ENCODE measurements at places on chromosomes 13 and 19. TPM values are rescaled to one million over a fixed set of nuclear protein-coding genes. Genes with fewer than 3 reads are reported as not detected.
A peak's percentile ranks its signal among the peaks of the same experiment; 100 is the strongest.

- DNase-seq: no peak
- no peaks in the 10 kb centered on the region for H3K27me3 ChIP-seq
- H3K4me1 ChIP-seq: no peaks in the 10 kb centered on the region
- no peak overlapping the region for H3K4me3 ChIP-seq
- no peaks in the 10 kb centered on the region for H3K36me3 ChIP-seq
Measured at GRCh38 chr19:4075373-4075772, 8.7 kb upstream of the ZBTB7A start.

GRCh38 chr19:2888731-2889224 lies 11.9 kb upstream of the ZNF57 start:
- no peak for DNase-seq
- no peaks in the 10 kb centered on the region for H3K27me3 ChIP-seq
- no peaks in the 10 kb centered on the region for H3K4me1 ChIP-seq
- no peak overlapping the region for H3K4me3 ChIP-seq
- no peak overlapping the region for H3K27ac ChIP-seq
- H3K36me3 ChIP-seq: no peaks in the 10 kb centered on the region

DNA sequence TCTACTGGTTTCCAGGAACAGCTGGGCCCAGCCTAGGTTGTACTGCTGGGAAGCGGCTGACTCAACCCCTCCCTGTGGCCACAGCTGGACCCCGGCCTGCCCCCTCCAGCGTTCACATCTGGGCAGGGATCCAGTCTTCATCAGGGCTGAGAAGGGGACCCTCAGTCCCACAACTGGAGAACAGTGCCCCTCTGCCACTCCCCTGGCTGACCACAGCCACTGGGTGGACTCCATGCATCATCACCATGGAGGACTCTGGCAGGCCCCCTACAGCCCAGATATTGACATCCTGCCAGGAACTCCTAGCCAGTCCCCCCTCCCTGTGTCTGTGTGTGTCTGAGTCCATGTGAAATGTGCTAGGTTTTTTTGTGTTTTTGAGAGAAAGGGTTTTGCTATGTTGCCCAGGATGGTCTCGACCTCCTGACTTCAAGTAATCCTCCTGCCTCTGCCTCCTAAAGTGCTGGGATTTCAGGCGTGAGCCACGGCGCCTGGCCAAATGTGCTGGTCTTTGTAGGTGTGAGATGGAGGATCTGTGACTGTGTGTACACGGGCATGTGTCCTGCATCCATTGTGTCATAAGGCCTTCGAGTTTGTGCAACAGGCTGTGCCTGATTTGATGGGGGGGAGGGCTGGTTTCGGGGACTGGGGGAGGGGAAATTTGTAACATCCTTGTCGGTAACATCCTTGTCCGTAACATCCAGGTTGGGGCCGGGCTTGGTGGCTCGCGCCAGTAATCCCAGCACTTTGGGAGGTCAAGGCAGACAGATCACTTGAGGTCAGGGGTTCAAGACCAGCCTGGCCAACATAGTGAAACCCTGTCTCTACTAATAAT lies 4.0 kb upstream of the HOOK2 start:
- peak; percentile 45 for DNase-seq
- H3K27me3 ChIP-seq: peaks cover 8% of the 10 kb centered on the region
- no peak overlapping the region for H3K27ac ChIP-seq
- H3K36me3 ChIP-seq: no peaks in the 10 kb centered on the region

DNA sequence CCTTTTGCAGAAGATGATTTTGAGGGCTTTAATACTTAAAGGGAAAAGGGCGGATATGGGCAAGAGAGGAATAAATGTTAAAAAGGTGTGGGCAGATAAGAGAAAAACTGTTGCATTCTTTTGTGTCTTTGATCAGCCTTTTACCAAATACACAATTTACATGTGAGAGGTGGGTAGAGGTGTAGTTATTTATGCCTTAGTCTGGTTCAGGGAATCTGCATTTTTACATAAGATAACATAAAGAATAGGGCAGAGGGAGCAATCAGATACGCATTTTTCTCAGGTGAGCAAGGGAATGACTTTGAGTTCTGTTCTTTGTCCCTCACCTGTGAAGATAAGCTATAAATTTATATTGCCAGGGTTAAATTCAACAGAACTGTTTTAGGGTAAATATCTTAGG lies 708.4 kb upstream of the SLITRK1 start:
- no peaks in the 10 kb centered on the region for H3K36me3 ChIP-seq
- H3K4me3 ChIP-seq: no peak overlapping the region
- no peak overlapping the region for H3K27ac ChIP-seq
- H3K4me1 ChIP-seq: no peaks in the 10 kb centered on the region
- no peaks in the 10 kb centered on the region for H3K27me3 ChIP-seq

DNA sequence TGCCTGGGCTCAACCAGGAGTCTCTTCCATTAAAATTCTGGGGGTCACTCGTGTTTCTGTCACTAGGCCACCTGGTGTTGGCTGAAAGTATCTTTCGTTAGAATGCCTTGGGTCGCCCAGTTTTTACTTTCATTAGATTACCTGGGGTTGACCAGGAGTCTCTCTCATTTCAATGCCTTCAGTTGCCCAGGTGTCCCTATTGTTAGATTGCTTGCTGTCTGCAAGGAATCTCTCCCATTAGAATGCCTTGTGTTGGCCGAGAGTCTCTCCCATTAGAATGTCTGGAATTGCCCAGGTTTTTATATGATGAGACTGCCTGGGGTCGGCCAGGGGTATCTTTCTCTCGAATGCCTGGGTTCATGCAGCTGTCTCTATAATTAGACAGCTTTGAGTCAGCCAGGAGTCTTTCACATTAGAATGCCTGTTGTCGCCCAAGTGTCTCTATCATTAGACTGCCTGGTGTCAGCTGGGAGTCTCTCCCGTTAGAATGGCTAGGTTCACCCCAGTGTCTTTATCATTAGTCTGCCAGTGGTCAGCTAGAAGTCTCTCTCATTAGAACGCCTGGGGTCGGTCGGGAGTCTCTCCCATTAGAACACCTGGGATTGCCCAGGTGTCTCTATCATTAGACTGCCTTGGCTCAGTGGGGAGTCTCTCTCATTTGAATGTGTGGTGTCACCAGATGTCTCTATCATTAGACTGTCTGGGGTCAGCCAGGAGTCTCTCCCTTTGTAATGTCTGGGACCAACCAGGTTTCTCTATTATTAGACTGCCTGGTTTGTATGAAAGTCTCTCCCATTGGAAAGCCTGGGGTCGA lies 1446.8 kb downstream of the UQCRFS1 start:
- no peak for DNase-seq
- H3K4me3 ChIP-seq: no peak overlapping the region
- H3K36me3 ChIP-seq: no peaks in the 10 kb centered on the region
- no peak overlapping the region for H3K27ac ChIP-seq

The GPC6 gene
- total RNA-seq: 42.9 TPM

The MYO1F gene
- 0.15 TPM for total RNA-seq

The NPAS1 gene
- 1.2 TPM for total RNA-seq

- H3K27me3 ChIP-seq: no peaks in the 10 kb centered on the region
- H3K4me3 ChIP-seq: no peak overlapping the region
- no peaks in the 10 kb centered on the region for H3K4me1 ChIP-seq
- H3K36me3 ChIP-seq: no peaks in the 10 kb centered on the region
- no peak overlapping the region for H3K27ac ChIP-seq
Measured at GRCh38 chr13:94269557-94269956, 209.9 kb downstream of the DCT start.

The SYNE4 gene
- total RNA-seq: 10.9 TPM

DNA sequence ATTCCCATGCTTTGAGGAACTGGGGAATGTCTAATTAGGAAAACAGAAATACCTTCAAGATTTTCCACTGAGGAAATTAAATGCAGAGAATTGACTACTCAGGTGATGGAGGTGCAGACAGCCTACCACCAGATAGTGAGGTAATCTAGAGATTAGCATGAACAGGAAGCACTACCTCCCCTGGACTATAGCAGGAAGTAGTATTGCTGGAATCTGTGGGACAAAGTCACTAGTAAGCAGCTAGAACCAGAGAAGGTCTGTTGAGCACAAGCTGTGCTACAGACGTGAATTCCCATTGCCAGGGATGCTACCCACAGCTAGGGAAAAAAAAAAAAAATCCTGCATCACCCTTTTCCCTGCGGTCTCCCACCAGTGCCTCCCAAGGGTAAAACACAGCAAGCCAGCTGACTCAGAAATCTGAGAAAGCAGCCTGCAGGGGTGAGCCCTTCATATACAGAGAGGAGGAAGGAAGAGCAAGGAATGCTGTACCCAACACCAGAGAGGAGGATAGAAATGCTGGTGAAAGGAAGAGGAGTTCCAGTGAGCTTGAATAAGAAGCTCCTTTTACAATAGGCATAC lies 10.2 kb downstream of the ENOX1 start:
- H3K4me3 ChIP-seq: no peak overlapping the region
- no peaks in the 10 kb centered on the region for H3K27me3 ChIP-seq
- H3K36me3 ChIP-seq: no peaks in the 10 kb centered on the region
- peaks cover 13% of the 10 kb centered on the region for H3K4me1 ChIP-seq
- DNase-seq: peak; percentile 6

The COL4A2 gene
- total RNA-seq: 73.6 TPM

GRCh38 chr13:108609353-108609752 lies 20.1 kb upstream of the MYO16 start:
- H3K27me3 ChIP-seq: no peaks in the 10 kb centered on the region
- H3K36me3 ChIP-seq: no peaks in the 10 kb centered on the region
- no peak overlapping the region for H3K4me3 ChIP-seq
- H3K27ac ChIP-seq: no peak overlapping the region
- H3K4me1 ChIP-seq: no peaks in the 10 kb centered on the region

The PSPC1 gene
- total RNA-seq: 87.0 TPM

- no peak overlapping the region for H3K4me3 ChIP-seq
- no peaks in the 10 kb centered on the region for H3K27me3 ChIP-seq
- no peaks in the 10 kb centered on the region for H3K4me1 ChIP-seq
- no peak overlapping the region for H3K27ac ChIP-seq
- no peaks in the 10 kb centered on the region for H3K36me3 ChIP-seq
- no peak for DNase-seq
Measured at GRCh38 chr13:84265257-84265764, 383.0 kb upstream of the SLITRK1 start.

The MEIS3 gene
- total RNA-seq: 32.2 TPM

DNA sequence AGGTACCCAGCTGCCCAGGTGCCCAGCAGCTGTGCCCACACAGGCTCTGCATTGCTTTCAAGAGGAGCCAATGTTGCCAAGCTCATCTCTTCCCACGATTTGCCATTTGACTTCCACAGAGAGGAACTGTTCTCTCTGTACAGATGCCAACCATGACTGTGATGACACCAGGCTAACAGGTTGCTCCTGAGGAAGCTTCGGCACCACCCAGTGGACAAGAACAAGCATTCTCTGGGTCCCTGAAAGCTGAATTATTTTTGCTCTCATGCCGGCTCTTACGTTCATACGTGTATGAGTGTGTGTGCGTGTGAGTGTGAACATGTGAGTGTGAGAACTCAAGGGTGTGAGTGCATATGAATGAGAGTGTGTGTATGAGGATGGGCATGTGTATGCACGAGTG lies 535.2 kb downstream of the LIG4 start:
- no peaks in the 10 kb centered on the region for H3K27me3 ChIP-seq
- H3K4me1 ChIP-seq: peaks cover 3% of the 10 kb centered on the region
- H3K4me3 ChIP-seq: no peak overlapping the region
- no peak for DNase-seq
- no peak overlapping the region for H3K27ac ChIP-seq
- no peaks in the 10 kb centered on the region for H3K36me3 ChIP-seq

GRCh38 chr19:2495130-2495641 lies 19.3 kb downstream of the GADD45B start:
- no peaks in the 10 kb centered on the region for H3K36me3 ChIP-seq
- no peak overlapping the region for H3K27ac ChIP-seq
- peak; percentile 21 for DNase-seq
- H3K27me3 ChIP-seq: peaks cover 62% of the 10 kb centered on the region
- peak overlapping the region; percentile 56 for H3K4me3 ChIP-seq
- H3K4me1 ChIP-seq: peaks cover 8% of the 10 kb centered on the region

DNA sequence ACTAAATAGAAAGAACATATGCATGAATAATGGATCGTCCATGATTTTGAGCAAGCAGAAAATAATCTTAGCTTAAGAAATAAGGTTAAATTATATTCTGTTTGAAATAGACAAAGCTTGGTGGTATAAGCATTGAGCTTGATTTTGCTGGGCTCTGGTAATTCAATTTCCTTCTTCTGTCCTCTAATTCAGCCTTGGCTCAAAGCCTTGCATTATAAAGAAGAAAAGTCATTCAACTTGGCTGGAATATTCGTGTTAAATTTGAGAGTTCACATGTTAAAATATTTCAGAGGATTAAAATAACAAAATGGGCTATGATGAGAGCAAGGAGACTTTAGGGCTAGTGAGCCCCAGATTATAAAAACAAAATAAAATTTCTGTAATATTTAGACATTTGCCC lies 415.4 kb upstream of the PCDH20 start:
- H3K36me3 ChIP-seq: no peaks in the 10 kb centered on the region
- no peak overlapping the region for H3K27ac ChIP-seq
- H3K4me3 ChIP-seq: no peak overlapping the region
- H3K4me1 ChIP-seq: no peaks in the 10 kb centered on the region
- DNase-seq: no peak
- H3K27me3 ChIP-seq: no peaks in the 10 kb centered on the region

The SLC10A2 gene
- not detected for total RNA-seq

GRCh38 chr19:35349614-35350521 lies 2.2 kb downstream of the FFAR1 start:
- no peaks in the 10 kb centered on the region for H3K4me1 ChIP-seq
- H3K27ac ChIP-seq: no peak overlapping the region
- H3K27me3 ChIP-seq: peaks cover 41% of the 10 kb centered on the region
- H3K36me3 ChIP-seq: no peaks in the 10 kb centered on the region
- H3K4me3 ChIP-seq: no peak overlapping the region

The ERFL gene
- total RNA-seq: 0.65 TPM

The KLF2 gene
- total RNA-seq: not detected

GRCh38 chr19:51138549-51138979 lies 3.5 kb upstream of the SIGLEC7 start:
- DNase-seq: no peak
- no peak overlapping the region for H3K4me3 ChIP-seq
- H3K27ac ChIP-seq: no peak overlapping the region
- no peaks in the 10 kb centered on the region for H3K27me3 ChIP-seq
- peaks cover 4% of the 10 kb centered on the region for H3K4me1 ChIP-seq

DNA sequence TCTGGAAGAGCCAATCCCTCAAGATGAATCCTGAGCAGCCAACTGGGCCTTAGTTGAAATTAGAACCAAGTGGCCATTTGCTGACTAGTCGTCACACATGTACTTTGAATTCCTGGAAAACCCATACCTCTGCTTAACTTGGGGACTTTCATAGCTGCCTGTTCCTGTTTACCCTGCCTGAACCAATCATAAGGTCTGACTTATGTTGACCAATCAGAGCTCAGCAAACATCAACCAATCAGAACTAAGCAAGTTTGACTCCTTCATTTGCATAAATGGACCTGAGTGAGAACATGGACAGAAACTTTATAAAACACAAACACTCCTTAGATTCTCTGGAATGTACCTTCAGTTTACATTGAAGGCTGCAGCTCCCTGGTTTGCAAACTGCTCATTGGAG lies 50.8 kb downstream of the LATS2 start:
- H3K4me3 ChIP-seq: no peak overlapping the region
- DNase-seq: no peak
- H3K4me1 ChIP-seq: peaks cover 11% of the 10 kb centered on the region
- H3K27me3 ChIP-seq: no peaks in the 10 kb centered on the region

DNA sequence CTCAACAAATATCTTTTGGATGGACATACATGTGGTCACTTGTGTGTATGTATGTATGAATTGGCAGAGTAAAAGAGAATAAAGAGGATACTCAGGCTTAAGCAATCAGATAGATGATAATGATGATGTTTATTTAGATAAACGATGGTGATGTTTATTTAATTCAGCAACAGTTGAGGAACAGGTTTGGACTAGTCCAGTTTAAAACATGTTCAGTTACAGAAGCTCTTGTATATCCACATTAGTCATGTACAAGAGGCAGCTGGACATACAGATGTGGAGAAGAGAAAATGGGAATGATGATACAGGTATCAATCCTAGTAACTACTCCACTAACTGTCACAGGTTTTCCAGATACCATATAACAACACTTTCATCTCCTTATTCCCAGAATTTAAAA lies 232.1 kb downstream of the DIAPH3 start:
- no peaks in the 10 kb centered on the region for H3K27me3 ChIP-seq
- no peak for DNase-seq
- H3K4me3 ChIP-seq: no peak overlapping the region
- H3K36me3 ChIP-seq: no peaks in the 10 kb centered on the region

The IFNL1 gene
- total RNA-seq: not detected
